ENCODE measurements at places on chromosomes 5 and 9.

GRCh38 chr5:128284236-128284635, 200.7 kb downstream of the SLC12A2 start:
- DNase-seq: no peak

GRCh38 chr5:78550891-78551290, 97.7 kb downstream of the LHFPL2 start:
- DNase-seq: no peak

GRCh38 chr5:133341296-133341695, 271.0 kb downstream of the FSTL4 start:
- no peak for DNase-seq

- no peak for DNase-seq
These were observed 43.3 kb upstream of the ALDH1A1 start for GRCh38 chr9:72996114-72996513.

DNA sequence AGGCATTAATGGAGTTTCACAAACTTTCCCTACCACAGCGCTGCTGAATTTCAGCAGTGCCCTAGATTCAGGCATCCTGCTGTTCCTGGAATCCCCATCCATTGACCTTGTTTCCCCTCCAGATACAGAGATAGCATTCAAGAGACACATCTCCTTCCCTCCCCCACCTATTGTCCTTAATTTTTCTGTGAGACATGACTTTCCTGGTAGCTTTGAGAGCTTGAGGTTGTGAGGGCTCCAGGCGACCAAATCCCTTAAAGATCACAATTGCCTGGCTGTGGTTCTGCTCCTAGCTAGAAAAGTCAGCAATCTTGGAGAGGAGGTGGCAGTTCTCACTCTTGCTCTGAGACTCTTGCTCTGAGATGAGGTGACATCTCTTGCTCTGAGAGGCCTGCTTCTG, 48.0 kb downstream of the PRR16 start:
- DNase-seq: no peak

GRCh38 chr5:172637740-172638139, 3.3 kb upstream of the NEURL1B start:
- DNase-seq: no peak

DNA sequence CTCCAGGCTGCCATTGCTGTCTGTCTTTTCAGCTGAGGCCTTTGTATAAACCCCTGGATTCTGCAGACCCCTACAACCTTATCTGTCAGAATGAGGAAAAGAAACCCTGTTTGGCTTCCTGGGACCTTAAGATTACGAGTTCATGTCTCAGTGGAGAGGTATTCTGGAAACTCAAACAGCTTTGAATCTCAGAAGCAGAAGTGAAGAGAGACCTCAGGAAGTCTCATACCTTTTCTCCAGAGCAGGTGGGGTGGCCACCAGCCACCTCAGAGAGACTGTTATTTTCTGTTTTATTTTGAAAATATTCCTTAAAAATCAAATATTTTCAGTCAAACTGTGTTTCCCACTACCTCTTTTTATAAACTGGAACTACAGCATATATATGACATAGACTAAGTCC, 457.5 kb downstream of the TMEM232 start:
- DNase-seq: no peak

- DNase-seq: no peak
These were observed 16.3 kb upstream of the CD74 start for GRCh38 chr5:150428978-150429377.

DNA sequence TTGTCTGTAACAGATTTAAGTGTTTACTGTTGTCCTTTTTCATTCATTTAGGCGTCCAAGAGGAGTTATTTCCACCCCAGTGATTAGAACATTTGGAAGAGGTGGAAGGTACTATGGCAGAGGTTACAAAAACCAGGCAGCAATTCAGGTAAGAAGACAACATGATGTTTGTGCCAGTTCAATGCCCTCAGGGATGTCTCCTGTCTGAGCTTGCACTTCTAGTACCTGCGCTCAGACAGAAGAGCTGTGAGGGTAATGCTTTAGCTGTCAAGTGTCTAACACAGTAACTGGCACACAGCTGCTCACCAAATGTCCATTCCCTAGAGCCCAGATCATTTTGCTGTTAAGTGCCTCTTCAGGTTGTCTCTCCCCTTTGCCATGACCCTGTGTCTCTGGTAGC, 14.2 kb upstream of the PHF2 start:
- no peak for DNase-seq

DNA sequence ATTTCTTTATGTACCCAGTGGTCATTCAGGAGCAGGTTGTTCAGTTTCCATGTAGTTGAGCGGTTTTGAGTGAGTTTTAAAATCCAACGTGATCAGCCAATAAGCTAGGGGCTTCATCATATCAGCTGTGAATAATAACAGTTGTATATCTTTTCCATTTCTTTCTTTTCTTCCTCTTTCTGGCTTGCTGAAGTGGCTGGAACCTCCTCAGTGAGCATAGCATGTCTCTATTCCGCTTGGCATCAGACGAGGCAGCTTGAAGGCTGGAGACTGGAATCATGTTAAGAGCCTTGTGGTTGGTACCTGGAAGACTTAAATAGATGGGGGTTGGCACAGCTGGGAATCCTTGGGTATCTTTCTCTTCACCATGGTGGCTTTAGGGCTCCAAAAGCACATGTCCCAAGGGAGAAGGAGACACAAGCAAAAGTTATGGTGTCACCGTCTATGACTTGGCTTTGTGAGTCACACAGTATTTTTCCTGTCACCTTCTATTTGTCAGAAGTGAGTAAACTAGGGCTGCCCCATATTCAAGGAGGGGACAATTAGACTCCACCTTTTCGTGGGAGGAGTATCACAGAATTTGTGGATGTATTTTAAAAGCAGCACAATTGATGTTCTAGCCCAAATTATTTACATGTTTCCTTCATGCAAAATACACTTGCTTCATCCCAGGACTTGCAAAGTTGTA, 38.0 kb upstream of the RETREG1 start:
- no peak for DNase-seq

- no peak for DNase-seq
These were observed 47.2 kb downstream of the STK10 start for GRCh38 chr5:172140866-172141265.

- DNase-seq: no peak
These were observed 11.7 kb downstream of the HSPA9 start for GRCh38 chr5:138563340-138564118.

DNA sequence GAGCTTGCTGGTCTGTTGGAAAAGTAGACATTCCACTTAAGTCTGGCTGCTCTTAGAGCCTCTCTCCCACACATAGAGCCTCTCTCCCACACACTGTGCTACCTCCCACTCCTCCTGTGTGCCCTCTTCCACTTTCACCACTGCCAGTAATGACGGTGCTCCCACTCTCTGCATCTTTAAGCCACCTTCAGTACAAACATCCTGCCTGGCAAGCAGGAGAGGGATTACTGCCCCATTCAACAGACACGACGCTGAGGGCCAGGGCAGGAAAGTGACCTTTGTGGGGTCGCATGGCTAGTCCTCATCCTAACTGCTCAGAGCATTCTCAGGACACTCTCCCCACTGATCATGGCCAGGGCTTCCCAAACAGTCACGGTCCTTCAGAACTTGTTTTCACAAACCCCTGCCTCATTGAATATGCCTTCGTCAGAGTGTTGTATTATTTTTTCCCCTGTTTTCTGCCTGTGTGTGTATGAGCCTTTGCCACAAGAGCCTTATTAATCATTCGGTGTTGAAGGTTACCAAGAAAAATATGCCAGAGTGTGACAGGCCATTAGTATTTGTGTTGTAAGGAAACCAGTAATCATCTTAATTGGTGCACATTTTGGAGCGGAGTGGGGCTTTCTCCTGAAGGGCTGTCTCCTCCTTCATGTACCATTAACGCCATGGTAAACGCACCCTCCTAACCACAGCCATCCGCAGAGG, 87.1 kb upstream of the SAP30L start:
- peak; percentile 8 for DNase-seq

GRCh38 chr5:14443671-14444093, 137.9 kb upstream of the OTULINL start:
- no peak for DNase-seq

GRCh38 chr5:147507480-147508126, 2.3 kb downstream of the DPYSL3 start:
- no peak for DNase-seq

- peak; percentile 72 for DNase-seq
These were observed 28.4 kb downstream of the NNT start for GRCh38 chr5:43631182-43631910.

DNA sequence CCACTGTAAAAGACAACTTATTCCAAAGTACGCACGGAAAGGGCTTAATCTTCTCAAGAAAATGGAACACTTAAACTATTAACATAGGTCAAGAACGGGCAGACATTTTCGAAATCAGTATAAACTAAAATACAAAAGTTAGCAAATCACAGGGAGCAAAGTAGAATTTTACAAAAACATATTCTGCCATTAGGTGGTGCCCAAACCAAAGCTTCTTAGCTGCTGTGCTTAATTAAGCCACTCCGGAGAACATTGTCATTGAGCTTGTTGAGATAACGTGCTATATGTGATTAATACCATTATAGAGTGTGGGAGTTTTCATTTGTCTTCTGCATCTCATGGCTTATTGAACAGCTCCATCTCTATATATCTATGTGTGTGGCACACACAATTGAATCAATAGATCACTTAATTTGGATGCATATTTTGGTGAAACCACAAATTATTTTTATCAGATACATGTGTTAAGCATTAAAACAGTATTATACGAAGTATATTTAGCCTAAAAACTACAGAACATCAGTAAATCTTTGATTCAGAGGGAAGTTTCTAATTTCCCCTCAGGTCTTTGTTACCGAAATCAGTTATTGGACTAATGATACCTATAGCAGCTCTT, 23.4 kb downstream of the UBLCP1 start:
- DNase-seq: peak; percentile 60

DNA sequence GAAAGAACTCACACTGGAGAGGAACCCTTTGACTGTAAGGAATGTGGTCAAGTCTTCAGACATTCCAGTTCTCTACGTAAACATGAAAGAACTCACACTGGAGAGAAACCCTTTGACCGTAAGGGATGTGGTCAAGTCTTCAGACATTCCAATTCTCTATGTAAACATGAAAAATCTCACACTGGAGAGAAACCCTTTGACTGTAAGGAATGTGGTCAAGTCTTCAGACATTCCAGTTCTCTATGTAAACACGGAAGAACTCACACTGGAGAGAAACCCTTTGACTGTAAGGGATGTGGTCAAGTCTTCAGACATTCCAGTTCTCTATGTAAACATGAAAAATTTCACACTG, 32.6 kb downstream of the MAPK9 start:
- no peak for DNase-seq

- DNase-seq: peak; percentile 47
These were observed 232.1 kb upstream of the PIK3R1 start for GRCh38 chr5:67983251-67984110.

Data from common myeloid progenitor, CD34-positive (primary cell).